ENCODE measurements at places on chromosomes 6 and 20.

GRCh38 chr6:37679539-37680476, 17.9 kb downstream of the MDGA1 start:
- peak; percentile 81 for DNase-seq

DNA sequence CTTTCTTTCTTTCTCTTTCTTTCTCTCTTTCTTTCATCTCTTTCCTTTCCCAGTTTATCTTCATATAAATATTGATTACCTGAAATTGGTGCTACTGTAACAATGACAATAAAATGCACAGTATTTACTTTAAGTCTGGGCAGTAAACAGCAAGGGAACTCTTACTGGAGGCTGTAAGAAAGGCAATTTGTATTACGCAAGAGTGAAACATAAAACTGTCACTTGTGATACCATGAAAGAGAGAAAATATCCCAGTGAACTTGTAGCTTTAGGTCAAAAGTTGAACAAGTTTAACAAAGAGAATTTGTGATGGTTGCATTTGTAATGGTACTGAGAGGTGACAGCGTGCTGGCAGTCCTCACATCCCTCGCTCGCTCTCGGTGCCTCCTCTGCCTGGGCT, 80.0 kb downstream of the EYS start:
- DNase-seq: no peak

DNA sequence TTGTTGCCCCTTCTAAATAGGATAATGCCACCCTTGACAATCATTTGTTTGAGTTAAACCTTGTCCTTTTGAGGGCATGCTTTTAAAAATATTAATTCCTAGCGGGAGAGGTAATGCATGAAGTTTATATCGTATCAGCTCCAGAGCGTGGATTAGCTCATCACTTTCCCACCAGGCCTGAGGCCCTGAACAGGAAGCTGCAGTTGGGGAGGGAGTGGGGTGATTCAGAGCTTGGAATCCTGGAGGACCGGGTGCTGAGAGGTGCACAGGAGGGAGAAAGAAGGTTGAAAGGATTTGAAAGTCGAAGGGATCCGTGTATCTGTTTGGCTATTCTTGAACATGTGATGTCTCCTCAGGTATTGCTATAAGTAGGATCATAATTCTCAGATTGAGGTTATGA, 25.0 kb downstream of the ZDHHC14 start:
- DNase-seq: no peak

DNA sequence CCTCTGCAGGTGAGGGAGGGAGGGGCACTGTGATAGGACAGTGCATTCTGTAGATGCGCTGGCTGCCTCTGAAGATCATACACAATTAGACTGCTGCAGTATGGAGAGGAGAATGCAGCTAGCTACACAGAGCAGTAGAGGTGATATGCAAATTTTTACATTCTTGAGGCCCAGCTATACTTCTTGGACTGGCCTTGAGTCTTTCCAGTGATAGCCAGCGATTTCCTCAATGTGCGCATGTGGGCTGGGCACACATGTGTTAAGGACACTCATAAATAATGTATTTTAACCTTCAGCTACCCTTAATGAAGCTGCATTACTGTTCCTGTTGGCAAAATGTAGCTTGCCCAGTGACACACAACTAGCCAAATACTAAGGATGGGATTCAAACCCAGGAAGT, 19.0 kb downstream of the TTPAL start:
- DNase-seq: no peak

GRCh38 chr6:170270984-170271593, 19.8 kb downstream of the DLL1 start:
- no peak for DNase-seq

DNA sequence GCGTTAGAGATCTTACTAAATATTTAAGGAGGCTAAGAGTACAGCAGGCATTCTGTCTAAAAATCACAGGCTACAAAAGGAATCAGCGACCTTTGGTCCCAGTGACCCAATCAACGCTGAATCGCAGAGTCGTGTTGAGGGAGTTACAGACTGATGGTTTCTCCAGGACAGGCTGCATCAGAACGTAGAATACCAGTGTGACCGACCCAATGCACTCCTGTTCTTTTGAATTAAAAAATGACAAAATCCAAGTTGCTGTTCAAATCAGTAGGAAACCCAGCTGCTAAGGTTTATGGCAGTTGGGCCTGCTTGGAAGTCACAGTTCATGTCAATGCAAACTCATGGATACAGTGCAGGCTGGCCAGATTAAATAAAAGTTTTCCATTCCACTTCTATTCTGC, 155.8 kb upstream of the AFDN start:
- DNase-seq: no peak

- DNase-seq: no peak
Measured at GRCh38 chr20:44981736-44982406, 15.6 kb downstream of the STK4 start.

GRCh38 chr20:43744966-43745730, 18.3 kb upstream of the GTSF1L start:
- DNase-seq: peak; percentile 40

DNA sequence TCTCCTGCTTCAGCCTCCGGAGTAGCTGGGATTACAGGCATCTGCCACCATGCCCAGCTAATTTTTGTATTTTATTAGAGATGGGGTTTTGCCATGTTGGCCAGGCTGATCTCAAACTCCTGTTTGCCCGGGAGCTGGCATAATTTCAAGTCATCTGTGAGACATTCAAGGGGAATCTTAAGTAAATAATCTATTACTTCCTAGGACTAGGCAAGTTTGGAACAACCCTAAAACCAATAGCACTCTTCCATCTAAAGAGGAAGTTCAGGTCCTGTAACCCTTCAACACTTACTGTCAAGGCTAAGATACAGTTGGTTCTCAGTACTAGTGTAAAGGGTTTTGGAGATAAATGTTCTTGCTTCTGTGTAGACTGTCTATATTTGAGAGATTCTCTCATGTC, 267.8 kb upstream of the IRAK1BP1 start:
- DNase-seq: no peak

- DNase-seq: no peak
Measured at GRCh38 chr6:150915131-150915879, 49.8 kb downstream of the MTHFD1L start.

GRCh38 chr6:134432036-134432435, 114.1 kb upstream of the SGK1 start:
- no peak for DNase-seq

- DNase-seq: no peak
Measured at GRCh38 chr6:12993283-12993898, 276.8 kb downstream of the PHACTR1 start.

DNA sequence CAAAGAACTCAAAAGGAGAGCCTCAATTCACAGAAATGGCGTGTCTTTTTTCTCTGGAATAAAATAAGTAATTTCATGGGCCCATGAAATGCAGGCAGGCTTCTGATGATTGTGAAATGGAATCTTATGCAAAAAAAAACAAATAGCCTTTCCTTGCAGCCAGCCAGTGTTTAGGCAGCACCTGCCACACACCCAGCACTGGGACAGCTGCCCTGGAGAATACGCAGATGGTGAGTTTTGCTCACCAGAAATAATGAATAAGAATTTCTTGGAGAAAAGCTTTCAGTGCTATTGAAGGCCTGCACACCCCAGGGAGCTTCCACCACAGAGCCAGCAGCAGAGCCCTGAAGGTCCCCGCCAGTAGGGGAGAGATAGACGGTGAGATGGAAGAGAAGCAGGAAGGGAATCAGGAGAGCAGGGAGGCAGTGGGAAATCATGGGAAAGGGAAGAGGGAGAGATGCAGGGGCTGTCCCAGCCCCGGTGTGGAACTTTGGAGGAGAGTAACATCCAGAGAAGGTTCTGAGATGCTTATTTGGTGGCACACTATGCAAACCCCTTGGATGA, 54.9 kb downstream of the PXDC1 start:
- DNase-seq: peak; percentile 78

DNA sequence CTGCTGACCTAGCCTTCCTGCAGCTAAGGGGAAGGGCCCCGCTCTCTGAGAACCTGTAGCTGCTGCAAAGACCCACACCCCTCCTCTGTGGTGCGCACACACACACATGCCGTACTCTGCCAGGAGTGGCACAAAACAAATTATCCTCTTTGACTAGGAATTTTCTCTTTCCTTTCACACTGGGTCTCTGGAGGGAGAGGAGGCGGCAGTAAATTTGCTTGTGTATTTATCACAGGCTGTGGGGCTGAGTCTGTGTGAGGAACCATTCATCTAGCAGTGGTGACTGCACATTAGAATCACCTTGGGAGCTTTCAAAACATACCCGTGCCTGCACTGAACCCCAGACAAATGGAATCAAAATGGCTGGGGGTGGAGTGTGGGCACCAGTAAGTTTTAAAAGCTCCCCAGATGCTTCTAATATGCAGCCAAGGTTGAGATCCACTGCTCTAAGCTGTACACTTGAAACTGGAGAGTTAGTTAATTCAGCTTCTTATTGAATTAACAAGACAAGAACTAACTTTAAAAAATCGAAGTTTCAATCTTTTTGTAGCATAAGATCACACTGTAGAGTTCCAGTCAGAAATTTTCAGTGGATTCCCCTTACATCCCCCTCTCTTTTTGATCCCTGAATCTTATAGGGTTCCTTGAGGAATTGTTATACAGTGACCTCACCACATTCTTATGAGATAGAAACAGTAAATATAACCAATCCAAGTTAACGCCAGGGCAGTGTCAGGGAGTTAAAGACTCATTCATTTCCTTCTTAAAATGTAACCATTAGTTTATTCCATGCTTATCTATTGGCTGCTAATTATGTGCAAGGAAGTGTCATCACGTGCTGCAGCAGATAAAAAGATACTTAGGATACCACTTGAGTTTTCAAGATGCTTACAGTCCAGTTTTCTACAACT, 29.8 kb upstream of the GMDS start:
- DNase-seq: no peak

- DNase-seq: no peak
Measured at GRCh38 chr20:44762466-44763140, 16.9 kb downstream of the KCNK15 start.

DNA sequence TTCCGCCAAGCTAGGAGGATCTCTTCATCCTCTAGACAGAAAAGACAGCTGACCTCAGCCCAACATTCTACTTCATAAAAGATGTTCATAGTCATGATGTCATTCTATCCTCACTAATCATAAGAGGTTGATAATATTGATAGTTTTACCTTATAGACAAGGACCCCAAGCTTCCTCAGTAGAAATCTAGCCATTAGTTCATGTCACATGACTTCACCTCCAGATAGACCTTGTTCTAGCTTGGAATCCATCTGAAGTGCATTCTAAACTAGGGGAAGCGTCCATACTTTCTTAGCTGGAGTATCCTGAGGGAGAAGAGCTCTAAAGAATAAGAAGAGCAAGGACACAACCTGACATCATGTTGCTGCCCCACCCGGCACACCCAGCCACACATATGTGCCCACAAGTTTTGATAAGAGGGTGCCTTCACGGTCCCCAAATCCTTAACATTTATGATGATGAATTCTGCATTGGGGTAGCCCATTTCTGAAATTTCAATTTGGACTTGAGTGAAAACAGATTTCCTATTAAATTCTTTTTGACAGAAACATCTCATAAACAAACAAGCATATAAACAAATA, 292.5 kb upstream of the STXBP5 start:
- DNase-seq: no peak

GRCh38 chr6:169383265-169383664, 129.6 kb upstream of the THBS2 start:
- DNase-seq: no peak

GRCh38 chr6:43254138-43254817, 11.0 kb downstream of the TTBK1 start:
- DNase-seq: no peak

GRCh38 chr20:17161673-17162481, 65.0 kb upstream of the PCSK2 start:
- no peak for DNase-seq

DNA sequence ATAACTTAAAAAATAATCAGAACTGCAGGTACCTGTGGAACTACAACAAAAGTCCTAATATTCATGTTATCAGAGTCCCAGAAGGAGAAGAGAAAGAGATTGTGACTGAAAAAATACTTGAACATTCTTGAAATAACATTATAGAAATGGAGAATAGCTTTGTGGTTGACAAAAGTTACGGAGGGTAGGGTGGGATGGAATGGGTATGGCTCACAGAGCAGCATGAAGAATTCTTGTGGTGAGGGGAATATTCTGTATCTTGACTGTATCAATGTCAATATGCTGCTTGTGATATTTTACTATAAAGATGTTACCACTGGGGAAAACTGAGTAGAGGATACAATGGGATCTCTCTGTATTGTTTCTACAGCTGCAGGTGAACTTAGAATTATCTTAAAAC, 122.5 kb downstream of the DST start:
- DNase-seq: no peak

DNA sequence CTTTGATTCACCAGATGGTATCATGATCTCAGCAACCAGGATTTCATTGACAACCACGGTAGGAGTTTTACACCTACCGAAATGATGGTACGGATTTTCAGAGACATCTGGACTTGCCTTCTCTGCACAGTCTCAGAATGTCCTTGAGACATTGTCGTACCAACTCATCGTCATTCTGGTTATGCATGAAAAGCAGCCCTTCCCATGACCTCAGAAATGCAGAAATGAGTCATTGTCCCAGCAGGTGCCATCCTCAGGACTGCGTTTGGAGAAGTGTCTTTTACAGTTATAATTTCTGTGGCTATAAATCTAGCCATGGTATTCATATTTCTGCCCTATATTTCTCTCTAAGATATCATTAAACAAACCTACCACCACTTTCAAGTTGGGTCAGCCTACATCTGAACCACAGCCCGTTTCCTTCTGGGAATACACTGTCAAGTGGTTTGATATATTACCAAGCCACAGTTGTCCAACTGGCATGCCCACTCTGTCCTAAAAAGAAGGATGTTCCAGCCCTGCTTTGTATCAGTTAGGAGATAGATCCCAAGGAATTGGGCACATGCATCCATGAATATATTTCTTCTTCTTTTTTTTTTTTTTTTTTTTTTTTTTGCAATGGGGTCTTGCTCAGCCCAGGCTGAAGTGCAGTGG, 7.5 kb upstream of the BFSP1 start:
- DNase-seq: peak; percentile 88

- DNase-seq: no peak
Measured at GRCh38 chr20:59765599-59766177, 161.3 kb downstream of the PHACTR3 start.

- DNase-seq: no peak
Measured at GRCh38 chr6:157223021-157223430, 100.3 kb downstream of the TMEM242 start.

GRCh38 chr20:60117065-60117464, 158.8 kb downstream of the CDH26 start:
- peak; percentile 78 for DNase-seq

GRCh38 chr6:109644131-109644530, 46.9 kb downstream of the AK9 start:
- no peak for DNase-seq

GRCh38 chr6:107763946-107764345, 60.2 kb downstream of the SCML4 start:
- peak; percentile 37 for DNase-seq

GRCh38 chr6:5763407-5763806, 243.3 kb downstream of the NRN1 start:
- peak; percentile 27 for DNase-seq

Data from myocyte (in vitro differentiated cells).